ENCODE measurements at places on chromosomes 7 and 10.

DNA sequence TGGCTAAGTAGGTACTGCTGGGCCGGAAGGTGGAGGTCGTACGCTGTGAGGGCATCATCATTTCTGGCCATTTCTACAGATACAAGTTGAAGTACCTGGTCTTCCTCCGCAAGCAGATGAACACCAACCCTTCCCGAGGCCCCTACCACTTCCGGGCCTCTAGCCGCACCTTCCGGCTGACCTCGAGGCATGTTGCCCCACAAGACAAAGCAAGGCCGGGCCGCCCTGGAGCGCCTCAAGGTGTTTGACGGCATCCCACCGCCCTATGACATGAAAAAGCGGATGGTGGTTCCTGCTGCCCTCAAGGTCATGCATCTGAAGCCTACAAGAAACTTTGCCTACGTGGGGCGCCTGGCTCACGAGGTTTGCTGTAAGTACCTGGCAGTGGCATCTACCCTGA lies 56.8 kb downstream of the ATXN7L1 start:
- no peak for DNase-seq

- DNase-seq: no peak
Measured at GRCh38 chr7:131196803-131197202, 130.9 kb upstream of the MKLN1 start.

DNA sequence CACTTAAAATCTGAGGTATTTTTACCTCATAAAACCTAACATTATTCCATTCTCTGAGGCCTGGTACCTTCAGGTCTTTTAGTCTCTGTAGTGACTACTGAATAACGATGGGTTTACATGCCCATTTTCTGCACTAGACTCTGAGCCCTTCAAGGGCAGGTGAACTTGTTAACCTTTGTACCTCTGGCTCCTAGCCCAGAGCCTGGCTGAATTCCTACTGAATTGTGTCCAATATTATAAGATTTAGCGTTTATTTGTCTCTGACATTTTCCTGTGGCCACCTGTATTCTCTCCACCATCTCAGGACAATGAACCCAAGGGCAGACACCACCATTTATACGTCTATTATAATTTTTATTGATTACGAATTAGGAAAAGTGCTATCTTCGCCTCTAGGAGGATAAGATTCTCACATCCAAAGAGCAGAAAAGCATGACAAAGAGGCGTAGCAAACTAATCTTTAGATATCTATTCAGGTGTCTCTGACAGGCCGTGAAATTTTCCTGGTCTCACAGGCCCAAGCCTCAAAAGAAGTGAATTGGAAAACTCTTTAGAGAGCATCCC lies 27.9 kb upstream of the HNRNPH3 start:
- DNase-seq: no peak

DNA sequence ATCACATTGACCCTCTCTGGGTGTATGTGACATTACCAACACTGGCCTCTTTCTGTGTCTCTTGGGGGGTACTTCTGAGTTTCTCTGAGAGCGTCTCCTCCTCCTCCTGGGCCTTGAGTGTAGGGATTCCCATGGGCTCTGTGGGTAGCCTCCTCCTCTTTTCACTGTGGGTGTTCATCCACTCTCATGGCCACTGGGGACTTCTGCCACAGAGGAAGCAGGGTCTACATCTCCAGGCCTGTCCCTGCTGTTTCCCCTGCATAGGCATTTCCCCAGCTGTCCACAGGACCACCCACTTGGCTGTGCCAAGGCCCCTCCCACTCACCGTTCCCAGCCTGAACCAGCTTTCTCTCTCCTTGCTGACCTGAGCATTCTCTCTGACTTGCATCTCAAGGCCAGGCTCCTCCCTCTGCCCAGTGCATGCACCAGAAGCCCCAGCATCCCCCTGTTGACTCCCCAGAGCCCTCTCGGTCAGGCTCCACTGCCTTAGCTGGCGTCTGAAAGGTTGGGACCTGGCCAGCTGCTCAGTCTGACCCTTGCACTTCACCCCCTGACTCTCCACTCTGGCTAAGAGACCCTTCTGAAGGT lies 487.6 kb downstream of the GLRX3 start:
- DNase-seq: no peak

DNA sequence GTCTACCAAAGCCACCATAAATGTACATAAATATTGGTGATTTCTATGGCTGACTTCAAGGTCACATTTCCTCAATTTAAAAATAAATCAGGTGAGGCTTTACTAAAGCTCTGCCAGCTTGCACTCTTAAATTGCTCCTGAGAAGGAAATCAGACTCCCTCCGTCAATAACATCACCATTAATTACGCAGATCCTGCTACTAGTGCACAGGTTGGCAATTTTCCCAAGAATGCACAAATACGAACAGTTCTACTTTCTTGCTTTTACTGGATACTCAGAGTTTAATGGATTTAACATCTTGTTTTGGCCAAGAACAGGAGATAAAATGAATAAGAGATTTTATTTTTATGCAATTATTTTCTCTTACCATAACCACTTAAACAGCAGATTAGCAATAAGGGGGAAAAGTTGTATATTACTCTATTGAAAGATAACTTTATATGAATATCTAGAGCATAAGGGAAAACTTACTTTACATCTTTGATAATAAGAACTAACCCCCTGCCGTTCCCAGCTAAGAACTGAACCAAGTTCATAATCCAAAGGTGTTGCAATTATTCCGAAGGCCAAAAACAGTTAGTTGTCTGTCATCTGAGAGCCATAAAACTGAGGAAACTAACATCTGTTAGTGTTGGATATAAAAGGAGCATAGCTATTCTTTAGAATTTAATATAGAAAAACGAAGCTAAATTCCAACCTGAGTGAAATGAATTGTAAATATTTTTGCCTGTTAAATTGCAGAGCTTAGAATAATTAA lies 140.5 kb downstream of the TWIST1 start:
- no peak for DNase-seq

DNA sequence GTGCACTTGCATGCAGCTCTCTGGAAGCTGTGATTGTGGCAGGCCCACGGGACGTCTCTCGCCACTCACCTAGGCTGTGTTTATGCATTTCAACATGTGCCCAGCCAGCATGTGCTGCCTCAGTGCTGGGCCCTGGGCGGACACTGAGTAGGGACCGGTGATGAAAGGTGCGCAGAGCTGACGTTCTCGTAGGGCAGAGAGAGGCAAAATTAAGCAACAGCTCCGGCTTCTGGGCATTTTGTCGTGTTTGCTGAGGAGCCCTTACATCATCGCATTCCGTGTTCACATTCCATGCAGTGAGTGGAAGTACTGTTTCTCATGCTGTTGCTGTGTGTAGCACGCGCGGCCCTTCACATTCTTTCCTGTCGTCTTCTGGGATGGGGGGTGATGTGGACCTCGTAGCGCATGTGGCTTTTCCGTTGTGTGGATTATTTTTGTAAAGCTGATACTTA lies 50.5 kb downstream of the PRF1 start:
- DNase-seq: no peak

DNA sequence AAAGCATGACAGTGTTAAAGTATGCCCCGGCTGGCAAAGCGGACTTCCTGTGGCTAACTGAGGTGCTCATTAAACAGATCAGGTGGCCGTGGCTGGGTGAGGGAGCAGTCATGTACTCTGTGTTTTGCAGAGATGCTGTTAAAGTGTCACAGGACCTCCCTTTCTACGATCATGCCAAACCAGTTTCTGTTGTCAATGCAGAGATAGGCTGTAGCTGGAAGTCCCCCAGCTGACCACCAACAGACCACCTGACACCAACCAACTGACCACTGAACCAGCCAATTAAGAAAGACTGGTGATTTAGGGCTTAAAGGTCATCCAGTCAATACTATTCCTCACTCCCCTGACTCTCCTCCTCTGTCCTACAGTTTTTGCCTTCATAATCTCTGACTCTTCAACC lies 431.1 kb upstream of the LRGUK start:
- no peak for DNase-seq

DNA sequence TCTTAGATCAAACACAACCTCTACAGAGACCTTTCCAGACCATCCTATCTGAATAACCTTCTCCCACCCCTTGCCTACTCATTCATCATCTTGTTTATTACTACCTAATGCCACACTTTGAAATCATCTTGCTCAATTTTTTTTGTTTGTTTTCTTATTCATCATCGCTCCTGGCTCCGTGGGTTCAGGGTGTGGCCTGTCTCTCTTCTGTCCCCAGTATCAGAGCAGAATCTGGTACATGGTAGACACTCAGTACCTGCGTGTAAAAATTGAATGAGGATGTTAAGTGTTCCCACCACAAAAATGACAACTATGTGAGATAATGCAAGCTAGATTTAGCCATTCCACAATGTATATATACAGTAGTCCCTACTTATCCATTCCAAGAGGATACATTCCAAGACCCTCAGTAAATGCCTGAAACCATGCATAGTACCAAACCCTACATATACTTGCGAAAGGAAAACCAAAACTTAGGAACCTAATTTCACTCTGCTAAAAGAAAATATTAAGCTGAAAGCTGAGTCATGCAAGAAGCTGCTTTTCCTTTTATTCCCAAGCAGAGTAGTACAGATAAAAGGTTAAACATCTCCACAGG lies 72.1 kb upstream of the SEC61G start:
- DNase-seq: no peak

DNA sequence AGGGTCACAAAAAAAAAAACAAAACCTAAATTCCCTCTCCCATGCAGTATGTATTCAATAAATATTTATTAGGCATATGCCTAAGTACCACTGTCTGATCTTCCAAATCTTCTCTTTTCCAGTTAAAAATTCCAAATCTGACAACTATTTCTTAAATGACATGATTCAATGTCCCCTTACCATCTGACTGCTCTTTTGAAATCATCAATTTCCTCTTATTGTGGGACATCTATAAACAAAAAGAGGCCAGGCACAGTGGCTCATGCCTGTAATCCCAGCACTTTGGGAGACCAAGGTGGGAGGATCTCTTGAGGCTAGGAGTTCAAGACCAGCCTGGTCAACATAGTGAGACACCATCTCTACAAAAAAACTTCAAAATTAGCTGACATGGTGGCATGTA lies 103.5 kb downstream of the TBXAS1 start:
- DNase-seq: no peak

DNA sequence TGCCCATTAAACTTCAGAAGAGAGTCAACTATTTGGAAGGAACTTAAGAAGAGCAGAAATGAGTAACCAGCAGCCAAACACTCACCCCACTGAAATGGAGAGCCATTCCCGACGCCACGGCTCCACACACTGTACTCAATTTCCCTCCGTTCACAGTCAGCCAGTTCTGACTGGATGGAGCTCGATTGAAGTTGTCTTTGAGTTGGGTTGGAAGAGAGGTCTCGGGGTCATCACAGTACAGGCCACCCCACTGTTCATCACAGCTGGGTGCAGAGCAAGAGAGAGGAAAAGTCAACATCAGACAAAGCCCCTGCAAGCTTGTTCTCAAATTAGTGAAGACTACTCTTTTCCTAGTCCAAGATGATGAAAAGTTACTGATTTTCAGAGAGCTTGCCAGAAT lies 75.9 kb upstream of the SLC26A5 start:
- no peak for DNase-seq

GRCh38 chr10:103545771-103546281 lies 52.3 kb downstream of the NEURL1 start:
- DNase-seq: no peak

GRCh38 chr7:158266426-158266816 lies 321.2 kb downstream of the PTPRN2 start:
- no peak for DNase-seq

DNA sequence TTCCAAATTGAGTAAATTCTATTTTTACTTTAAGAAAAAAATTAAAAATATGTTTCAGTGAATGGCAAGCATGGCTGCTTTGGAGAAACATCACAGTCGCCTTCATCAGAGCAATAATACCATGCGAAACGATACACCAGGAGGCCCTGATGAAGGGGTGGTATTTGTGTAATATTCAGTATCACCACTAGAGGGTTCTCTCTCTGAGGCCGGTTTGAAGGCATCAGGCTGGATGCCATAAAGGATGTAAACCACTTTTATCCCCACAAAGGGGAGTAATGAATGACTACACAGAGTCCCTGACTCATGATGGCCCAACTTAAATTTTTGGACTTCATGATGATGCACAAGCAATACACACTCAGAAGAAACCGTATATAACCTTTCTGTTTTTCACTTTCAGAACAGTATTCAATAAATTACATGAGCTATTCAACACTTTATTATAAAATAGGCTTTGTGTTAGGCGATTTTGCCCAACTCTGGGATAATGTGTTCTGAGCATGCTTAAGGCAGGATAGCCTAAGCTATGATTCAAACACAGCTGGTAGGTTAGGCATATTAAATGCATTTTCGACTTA lies 95.5 kb downstream of the PPP1R17 start:
- peak; percentile 15 for DNase-seq

- DNase-seq: peak; percentile 9
Measured at GRCh38 chr10:43205681-43206390, 61.0 kb downstream of the RASGEF1A start.

DNA sequence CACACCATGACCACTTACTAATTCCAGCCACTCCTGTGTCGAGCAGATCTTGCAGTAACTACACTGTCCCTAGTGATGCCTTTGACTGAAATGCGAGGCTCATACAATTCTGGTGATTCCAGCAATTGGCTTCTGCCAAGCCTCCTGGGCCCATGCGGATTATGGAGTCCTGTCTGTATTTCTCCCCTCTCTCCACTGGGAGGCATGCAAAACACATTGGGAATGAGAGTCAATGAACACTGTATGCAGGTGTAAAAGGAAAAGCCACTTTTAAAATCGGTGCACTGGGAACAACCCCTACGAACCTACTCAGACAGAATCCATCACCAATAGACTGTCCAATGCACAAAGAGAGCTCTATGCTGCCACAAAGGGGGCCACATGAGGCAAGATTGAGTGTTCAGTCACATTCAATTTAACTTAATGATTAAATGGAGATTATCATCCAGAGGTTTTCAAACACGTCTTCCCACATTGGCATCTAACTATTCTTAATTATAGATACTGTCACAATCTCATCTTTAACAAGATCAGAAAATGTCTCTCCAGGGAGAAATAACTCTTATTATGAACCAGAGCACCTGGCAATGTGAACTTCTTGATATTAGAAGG lies 550.6 kb downstream of the GLRX3 start:
- DNase-seq: no peak

DNA sequence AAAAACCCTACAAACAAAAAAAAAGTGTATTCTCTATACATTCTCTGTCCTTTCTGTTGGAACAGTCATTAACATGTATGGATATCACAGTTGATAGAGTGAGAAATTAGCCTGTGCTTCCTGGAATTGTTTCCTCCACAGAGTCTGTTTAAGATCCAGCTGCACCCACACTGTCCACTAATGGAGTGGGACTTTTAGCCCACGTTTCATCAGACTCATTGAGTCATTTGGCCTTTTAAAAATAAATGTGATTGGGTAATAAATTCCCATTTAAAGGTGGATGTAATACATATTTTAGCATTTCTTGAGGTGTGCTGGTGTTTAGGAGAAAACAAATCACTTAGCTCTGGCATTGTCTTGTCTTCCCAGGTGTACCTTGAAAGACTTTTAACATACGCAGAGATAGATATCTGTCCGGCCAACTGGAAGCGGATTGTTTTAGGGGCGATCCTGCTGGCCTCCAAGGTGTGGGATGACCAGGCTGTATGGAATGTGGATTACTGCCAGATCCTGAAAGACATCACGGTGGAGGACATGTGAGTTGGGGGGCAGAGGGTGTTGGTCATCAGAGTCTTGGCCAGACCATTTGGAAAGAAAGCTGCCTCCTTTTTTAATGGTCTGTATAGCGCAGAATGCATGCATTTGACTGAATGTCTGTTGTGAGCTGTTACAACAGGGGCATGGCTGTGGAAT lies 52.3 kb upstream of the GJD4 start:
- no peak for DNase-seq

- DNase-seq: no peak
Measured at GRCh38 chr7:33806298-33807154, 98.8 kb upstream of the BMPER start.

- no peak for DNase-seq
Measured at GRCh38 chr10:99292159-99292558, 37.0 kb upstream of the CNNM1 start.

GRCh38 chr10:51905032-51905431 lies 205.6 kb upstream of the CSTF2T start:
- no peak for DNase-seq

Data from GM12892 (cell line).